ENCODE measurements at places on chromosomes 7 and 10. TPM values are rescaled to one million over a fixed set of nuclear protein-coding genes. Genes with fewer than 3 reads are reported as not detected.

R3HCC1L gene
- total RNA-seq, result 4.9 TPM

COL28A1 gene
- total RNA-seq, result 1.4 TPM

NRCAM gene
- total RNA-seq, result 0.36 TPM

- peaks cover 37% of the 10 kb centered on the region for H3K4me1 ChIP-seq
- peak overlapping the region; percentile 90 for H3K27ac ChIP-seq
- H3K36me3 ChIP-seq, result no peaks in the 10 kb centered on the region
- no peaks in the 10 kb centered on the region for H3K27me3 ChIP-seq
Observed at GRCh38 chr10:31760674-31761081, 168.0 kb downstream of the ARHGAP12 start.

- H3K4me1 ChIP-seq, result no peaks in the 10 kb centered on the region
- no peaks in the 10 kb centered on the region for H3K36me3 ChIP-seq
- DNase-seq, result no peak
Observed at GRCh38 chr7:152882576-152883310, 123.2 kb downstream of the ACTR3B start.

DNA sequence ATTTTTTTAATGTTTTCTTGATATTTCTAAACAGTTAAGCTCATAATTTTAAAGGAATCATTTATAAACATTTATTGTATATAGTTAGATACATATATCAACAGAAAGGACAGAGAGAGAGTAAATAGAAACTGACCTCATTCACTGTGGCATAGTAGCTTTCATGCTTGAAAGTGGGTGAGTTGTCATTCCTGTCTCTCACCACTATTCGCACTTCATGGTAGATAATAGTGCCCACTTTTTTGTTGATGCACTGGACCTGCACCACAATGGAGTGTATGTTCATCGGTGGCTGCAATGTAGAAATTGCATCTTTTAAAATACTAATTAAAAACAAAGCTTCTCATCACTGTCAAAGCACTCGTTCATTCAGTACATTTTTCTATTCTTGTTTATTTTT lies 432.0 kb downstream of the PCDH15 start:
- H3K27ac ChIP-seq, result no peak overlapping the region
- H3K27me3 ChIP-seq, result no peaks in the 10 kb centered on the region
- H3K36me3 ChIP-seq, result no peaks in the 10 kb centered on the region
- no peak overlapping the region for H3K4me3 ChIP-seq
- DNase-seq, result no peak

Measured in heart left ventricle (tissue), 16 donors.